Endodermal cell (in vitro differentiated cells): ENCODE measurements at places on chromosomes 5 and 9. TPM values are rescaled to one million over a fixed set of nuclear protein-coding genes. Genes with fewer than 3 reads are reported as not detected.

- no peak overlapping the region for H3K4me3 ChIP-seq
- no peaks in the 10 kb centered on the region for H3K27me3 ChIP-seq
- peaks cover 41% of the 10 kb centered on the region for H3K36me3 ChIP-seq
- H3K27ac ChIP-seq: no peak overlapping the region
- no peak for DNase-seq
Measured at GRCh38 chr5:139306628-139307379, 13.3 kb downstream of the MATR3 start.

DNA sequence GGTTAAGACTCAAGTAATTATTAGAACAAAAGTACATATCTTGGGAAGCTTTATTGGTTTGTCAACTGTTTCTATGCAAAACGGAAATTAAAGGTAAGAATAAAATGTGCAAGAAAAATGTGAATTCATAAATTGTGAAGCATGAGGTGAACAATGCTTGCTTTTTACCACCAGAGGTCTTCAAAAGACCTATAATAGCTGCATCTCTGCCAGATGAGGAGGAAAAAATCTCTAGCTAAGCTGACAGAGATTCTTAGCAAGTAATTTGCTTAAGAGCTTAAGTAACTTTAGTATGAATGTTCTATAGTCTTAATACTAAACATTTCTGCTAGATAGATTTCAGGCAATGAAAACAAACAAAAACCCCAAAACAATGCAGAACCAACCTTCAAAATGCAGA, 54.1 kb downstream of the MRPS30 start:
- no peak for DNase-seq
- no peaks in the 10 kb centered on the region for H3K36me3 ChIP-seq
- no peaks in the 10 kb centered on the region for H3K4me1 ChIP-seq
- no peaks in the 10 kb centered on the region for H3K27me3 ChIP-seq

DNA sequence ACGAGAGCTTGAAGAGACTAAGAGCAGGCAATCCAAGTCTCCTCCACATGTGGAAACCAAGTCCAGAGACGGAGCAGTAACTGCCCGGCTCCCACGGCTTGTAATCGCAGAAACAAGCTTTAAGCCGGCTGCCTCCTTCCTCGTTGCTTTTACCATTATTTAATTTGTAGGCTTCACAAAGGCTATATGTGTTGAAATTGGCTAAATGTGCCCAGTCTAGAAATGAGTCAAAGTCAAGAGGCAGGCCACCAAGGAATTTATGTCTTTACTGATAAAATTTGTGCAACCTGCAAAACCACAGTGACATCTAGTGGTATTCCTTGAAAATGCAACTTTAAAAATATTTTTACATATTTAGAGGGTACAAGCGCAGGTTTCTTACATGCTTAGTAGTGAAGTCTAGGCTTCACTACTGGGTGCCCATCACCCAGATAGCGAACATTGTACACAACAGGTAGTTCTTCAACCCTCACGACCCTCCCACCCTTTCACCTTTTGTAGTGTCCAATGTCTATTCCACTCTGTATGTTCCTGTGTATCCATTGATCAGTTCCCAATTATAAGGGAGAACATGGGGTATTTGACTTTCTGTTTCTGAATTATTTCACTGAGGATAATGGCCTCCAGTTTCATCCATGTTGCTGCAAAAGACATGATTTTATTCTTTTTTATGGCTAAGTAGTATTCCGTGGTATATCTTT, 33.5 kb upstream of the EBF1 start:
- H3K27ac ChIP-seq: no peak overlapping the region
- DNase-seq: no peak

C1QTNF3 gene
- total RNA-seq: 3.5 and 5.0 TPM in 2 replicates

- peaks cover 3% of the 10 kb centered on the region for H3K4me1 ChIP-seq
- H3K4me3 ChIP-seq: no peak overlapping the region
- H3K27me3 ChIP-seq: no peaks in the 10 kb centered on the region
- no peak overlapping the region for H3K27ac ChIP-seq
- H3K36me3 ChIP-seq: no peaks in the 10 kb centered on the region
Measured at GRCh38 chr5:152271420-152271819, 133.7 kb downstream of the NMUR2 start.

ZNF883 gene
- total RNA-seq: 11.4 to 13.0 TPM (median 12.8 TPM) in 3 replicates

GRCh38 chr5:179817890-179818745, 2.6 kb upstream of the SQSTM1 start:
- no peak overlapping the region for H3K27ac ChIP-seq
- H3K27me3 ChIP-seq: no peaks in the 10 kb centered on the region
- peaks cover 22% of the 10 kb centered on the region for H3K4me1 ChIP-seq
- no peak overlapping the region for H3K4me3 ChIP-seq
- H3K36me3 ChIP-seq: peaks cover 23% of the 10 kb centered on the region
